ENCODE measurements at places on chromosomes 3 and 15.

- DNase-seq, result no peak
These were observed 81.7 kb downstream of the WNT5A start for GRCh38 chr3:55405436-55405835.

DNA sequence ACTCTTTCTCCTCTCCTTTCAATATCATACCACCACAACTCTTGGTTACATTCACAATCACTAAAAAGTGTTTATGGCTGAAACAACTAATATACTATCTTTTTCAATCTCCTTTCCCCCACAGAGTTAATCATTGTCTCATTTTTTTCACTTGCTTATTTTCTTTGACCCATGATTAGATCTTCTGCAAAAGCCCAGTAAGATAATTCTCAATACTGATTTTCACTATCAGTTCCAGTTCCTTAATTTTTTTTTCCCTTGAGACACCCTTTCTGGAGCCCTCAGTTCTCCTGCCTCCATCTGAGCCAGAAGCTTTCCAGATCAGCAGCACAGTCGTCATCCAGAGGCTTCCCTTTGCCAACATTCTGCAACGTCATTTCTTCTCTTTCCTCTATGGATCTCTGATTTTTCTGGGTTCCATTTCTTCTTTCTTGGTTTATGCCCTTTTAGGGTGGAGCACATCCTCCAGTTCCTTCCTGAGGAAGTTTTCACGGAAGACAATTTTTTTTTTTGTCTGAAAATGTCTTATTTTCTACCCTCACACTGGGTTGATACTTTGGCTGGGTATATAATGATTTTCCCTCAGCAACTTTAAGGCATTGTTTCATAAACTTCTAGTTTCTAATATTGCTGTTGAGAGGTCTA, 88.7 kb upstream of the C15orf39 start:
- DNase-seq, result no peak

GRCh38 chr15:34335176-34336032, 2.2 kb downstream of the SLC12A6 start:
- DNase-seq, result no peak

GRCh38 chr15:99059010-99059981, 45.6 kb upstream of the SYNM start:
- DNase-seq, result peak; percentile 83

GRCh38 chr15:73845507-73845906, 27.9 kb upstream of the TBC1D21 start:
- DNase-seq, result no peak

Data from HFFc6 (cell line).